Motor neuron (in vitro differentiated cells): ENCODE measurements at places on chromosomes 2 and 18. TPM values are rescaled to one million over a fixed set of nuclear protein-coding genes. Genes with fewer than 3 reads are reported as not detected.

- no peak for ATAC-seq
Observed at GRCh38 chr2:149597050-149597667, 9.6 kb upstream of the MMADHC start.

Gene HEATR5B
- 15.6 and 16.9 TPM in 2 replicates for total RNA-seq

Gene REG1B
- not detected in 2 replicates for total RNA-seq

DNA sequence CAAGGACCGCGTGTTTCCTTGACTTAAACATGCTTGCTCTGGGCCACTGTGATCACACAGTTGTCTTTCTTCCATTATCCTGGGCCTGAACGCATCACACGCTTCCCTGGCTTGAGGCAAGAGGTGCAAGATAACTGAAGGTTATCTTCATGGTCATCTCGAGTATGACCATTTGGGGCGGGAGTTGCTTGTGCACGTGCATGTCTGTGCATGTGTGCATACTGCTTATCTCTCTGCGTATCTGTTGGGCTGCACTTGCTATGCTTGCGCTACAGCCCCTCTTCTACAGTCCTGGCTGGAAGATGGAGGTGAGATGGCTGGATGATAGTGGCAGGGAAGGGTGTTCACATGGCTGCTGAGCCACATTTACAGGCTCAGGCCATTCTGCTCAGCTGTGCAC lies 27.2 kb upstream of the EFR3B start:
- no peak for ATAC-seq

Gene VWA3B
- 0.27 and 0.36 TPM in 2 replicates for total RNA-seq

Gene VWC2L
- total RNA-seq, result 1.00 and 1.5 TPM in 2 replicates

DNA sequence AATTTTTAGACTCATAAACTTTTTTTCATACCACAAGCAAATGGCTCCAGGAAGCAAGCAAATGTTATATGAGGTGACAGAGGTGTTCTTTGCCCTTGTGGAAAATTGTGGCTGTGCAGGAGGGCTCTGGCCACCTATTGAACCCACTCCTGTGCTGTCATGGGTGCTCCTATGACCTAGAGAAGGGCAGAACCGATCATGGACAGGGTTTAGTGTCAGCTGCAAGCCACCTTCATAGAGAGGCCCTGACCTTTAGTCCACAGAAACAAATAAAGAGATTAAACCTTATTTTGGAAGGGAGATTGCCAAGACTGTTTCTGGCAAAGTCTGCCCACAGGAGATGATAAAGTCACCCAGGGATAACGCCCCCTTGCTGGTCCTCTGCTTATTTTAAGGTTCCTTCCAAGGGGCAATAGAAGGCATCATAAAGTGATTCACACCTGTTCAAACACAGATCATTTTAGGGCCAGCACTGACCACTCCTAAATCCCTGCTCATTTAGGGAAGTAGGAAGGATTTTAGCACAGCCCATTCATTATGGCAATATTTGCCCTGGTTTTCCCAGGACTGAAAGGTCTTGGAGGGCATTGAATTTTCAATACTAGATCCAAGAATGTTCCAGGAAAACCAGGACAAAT lies 26.1 kb upstream of the STAT4 start:
- ATAC-seq, result no peak

DNA sequence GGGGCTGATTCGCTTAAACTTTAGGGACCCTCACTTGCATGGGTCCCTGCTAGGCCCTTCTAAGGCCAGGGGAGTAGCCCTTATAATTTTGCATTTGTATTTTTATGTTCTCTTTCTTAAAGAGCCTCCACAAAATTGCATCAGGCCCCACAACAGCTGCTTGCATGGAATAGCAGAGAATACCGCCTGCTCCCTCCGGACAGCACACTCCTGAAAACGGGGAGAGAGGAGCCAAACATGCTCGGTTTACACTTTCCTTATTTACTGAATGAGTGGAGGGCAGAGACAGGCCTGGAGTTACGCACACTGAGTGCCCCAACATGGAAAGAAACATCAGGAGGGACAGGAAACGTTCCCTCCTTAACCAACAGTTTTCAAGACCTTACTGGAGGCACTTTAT lies 132.2 kb downstream of the ANTXR1 start:
- no peak for ATAC-seq

Gene SLC14A1
- 1.5 and 3.4 TPM in 2 replicates for total RNA-seq

- no peak for ATAC-seq
Observed at GRCh38 chr2:236636261-236636660, 66.6 kb downstream of the ACKR3 start.

Gene STARD6
- 0.64 TPM in 1 of 2 replicates, not detected in the other for total RNA-seq

DNA sequence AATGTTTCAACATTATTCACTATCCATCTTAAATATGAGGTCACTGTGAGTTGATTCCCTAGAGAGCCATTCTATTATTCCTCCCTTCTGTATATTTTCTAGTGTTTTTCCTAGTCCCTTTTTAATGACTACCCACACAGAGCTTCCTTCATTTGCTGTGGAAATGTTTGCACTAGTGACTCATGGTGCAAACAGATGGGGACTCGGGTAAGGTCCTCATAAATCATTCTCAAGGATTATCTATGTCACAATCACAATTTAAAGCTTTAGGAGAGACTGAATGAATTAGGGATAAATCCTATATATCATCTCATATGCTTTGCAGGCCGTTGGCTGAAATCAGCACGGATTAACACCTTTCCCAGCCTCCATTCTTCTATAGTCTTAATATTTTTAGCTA lies 159.6 kb downstream of the DCC start:
- no peak for ATAC-seq

GRCh38 chr18:11392980-11393885 lies 216.2 kb upstream of the SLC35G4 start:
- no peak for ATAC-seq

Gene FAM98A
- total RNA-seq, result 41.9 and 44.6 TPM in 2 replicates

GRCh38 chr2:109660046-109660860 lies 46.1 kb downstream of the SOWAHC start:
- ATAC-seq, result peak; percentile 84

DNA sequence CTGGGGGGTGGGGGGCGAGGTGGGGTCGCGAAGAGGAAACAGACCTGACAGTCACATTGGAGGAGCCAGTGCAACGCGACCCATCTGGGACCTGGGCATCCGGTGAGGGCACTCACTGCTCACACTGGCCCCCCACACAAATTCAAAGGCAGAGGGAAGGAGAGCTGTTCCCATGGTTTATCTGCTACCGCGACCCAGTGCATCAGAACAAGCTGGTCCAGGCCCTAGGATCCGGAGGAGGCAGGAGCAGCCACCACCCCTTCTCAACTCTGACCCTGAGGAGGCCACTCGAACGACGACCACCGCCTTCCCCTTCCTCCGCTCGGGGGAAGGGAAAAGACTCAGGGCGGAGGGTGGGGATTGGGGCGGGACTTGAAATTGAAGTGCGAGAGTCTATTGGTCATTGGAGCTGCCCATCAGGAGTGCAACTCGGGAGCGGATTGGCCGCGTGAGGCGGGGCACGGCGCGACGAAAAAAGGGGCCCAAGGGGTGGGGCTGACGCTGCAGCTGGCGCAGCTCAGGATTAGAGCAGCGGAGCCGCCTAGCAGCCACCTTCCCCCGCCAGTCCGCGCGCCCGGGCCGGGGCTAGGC lies at the start of gene CDK5R2:
Gene CDK5R2 (plus strand): TSS at position 526 of the 591 bp plus-strand sequence. CDS start 155 bp downstream, outside the sequence.
- ATAC-seq, result peak; percentile 65

- ATAC-seq, result no peak
Observed at GRCh38 chr18:69528435-69528834, 127.7 kb downstream of the DOK6 start.

DNA sequence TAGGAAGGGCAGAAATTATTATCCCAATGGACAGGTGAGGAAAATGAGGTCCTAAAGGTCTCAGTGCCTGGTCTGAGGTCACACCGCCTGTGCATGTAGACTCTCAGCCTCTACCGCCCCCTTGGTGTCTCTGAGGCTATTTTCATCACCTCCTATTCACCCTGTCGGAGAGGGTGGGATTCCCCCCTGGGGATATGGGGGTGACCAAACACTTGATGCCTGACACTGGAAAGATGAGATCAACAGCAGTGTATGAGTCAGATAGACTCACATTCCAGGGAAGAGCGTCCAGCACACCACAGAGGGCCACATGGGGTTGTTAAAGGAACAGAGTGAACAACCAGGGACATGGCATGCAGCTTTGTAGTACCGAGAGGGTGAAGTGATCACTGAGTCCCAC lies 199.7 kb downstream of the SMAD2 start:
- ATAC-seq, result peak; percentile 16

Gene ERBB4
- total RNA-seq, result 27.9 and 34.4 TPM in 2 replicates

Gene MRPL44
- total RNA-seq, result 42.0 and 49.0 TPM in 2 replicates

Gene TMEM17
- 3.2 and 3.7 TPM in 2 replicates for total RNA-seq

Gene MOB1A
- 71.5 and 72.3 TPM in 2 replicates for total RNA-seq

- no peak for ATAC-seq
Observed at GRCh38 chr2:173157676-173158293, 82.1 kb downstream of the MAP3K20 start.
